ENCODE measurements at places on chromosomes 5 and 9. TPM values are rescaled to one million over a fixed set of nuclear protein-coding genes. Genes with fewer than 3 reads are reported as not detected.

CCNG1 gene
- 76.7 TPM for total RNA-seq

PAM gene
- total RNA-seq: 56.6 TPM

BRD8 gene
- 32.9 TPM for total RNA-seq

BARX1 gene
- not detected for total RNA-seq

SEMA6A gene
- total RNA-seq: 0.34 TPM

CDKN2B-AS1 gene
- total RNA-seq: 0.71 TPM
